Chondrocyte (in vitro differentiated cells): ENCODE measurements at places on chromosomes 11 and 22. TPM values are rescaled to one million over a fixed set of nuclear protein-coding genes. Genes with fewer than 3 reads are reported as not detected.

DNA sequence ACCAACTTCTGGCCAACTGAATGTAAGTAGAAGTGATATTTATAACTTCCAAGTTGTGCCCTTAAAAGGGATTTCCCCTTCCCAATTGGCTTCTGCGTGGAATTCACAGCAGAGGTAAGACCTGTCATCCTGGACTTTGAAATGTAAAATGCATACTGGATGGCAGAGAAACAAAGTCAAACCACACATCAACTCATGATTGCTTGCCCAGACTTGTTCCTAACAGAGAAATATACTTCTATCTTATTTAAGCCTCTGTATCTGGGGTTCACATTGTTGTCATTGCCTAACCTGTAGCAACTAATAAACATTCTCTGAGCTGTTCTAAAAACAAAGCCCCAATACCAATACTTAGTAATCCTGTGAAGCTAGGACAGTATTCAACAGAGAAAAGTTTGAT is 6.2 kb downstream of the ME3 start:
- no peak overlapping the region for H3K4me3 ChIP-seq
- H3K4me1 ChIP-seq, result peaks cover 33% of the 10 kb centered on the region

GRCh38 chr11:47378010-47378835 is at the start of gene SPI1:
SPI1 (minus strand) TSS chr11:47378547; CDS start chr11:47378353, 194 bp downstream.
- H3K4me3 ChIP-seq, result no peak within 1 kb of the TSS
- H3K36me3 ChIP-seq, result no peaks in the 10 kb centered on the region
- no peak within 1 kb of the TSS for H3K27ac ChIP-seq
- H3K27me3 ChIP-seq, result peaks cover 2% of the 10 kb centered on the region
- DNase-seq, result peak; percentile 87

The SLC22A24 gene
- total RNA-seq, result not detected in 3 replicates

DNA sequence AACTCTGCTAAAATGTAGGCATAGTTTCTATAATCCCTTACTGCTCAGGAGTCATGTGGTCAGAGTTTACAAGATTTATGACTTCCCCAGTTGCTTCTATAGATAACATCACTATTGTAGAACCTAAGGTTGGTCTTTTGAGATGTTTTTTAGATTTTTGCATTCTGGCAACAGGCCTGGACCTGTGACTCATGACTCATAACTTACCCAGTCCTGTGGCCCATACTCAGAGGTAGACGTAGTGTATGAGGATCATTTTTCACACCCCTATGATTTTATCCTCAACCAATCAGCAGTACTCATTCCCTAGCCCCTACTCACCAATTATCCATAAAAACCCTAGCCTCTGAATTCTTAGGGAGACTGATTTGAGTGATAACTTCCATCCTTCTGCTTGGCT is 384.4 kb upstream of the DDI1 start:
- H3K4me3 ChIP-seq, result no peak overlapping the region
- DNase-seq, result no peak
- no peaks in the 10 kb centered on the region for H3K4me1 ChIP-seq
- H3K36me3 ChIP-seq, result peaks cover 7% of the 10 kb centered on the region

DNA sequence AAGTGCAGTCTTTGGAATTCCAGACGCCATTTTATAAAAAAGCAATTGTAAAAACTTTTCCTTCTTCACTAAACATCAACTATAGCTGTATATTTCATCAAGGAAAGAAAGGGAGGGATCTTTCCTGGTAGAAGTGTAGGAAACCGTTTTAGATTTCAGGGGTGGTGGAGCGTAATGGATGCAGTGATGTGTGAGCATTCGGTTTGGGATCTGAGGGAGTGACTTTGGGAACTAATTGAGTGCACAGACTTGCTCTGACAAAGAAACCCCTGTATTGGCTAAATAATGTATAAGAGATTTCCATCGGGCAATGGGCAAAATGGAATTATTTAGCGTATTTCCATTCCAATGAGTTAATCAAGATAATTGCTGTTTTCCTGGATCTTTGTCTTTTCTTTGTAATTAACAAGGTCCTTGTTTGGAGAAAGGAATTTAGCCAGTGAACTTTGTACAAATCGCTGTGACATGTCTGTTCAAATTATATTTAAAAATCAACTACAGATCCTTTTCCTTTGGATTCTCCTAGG is 125.0 kb upstream of the NARS2 start:
- peaks cover 54% of the 10 kb centered on the region for H3K4me1 ChIP-seq
- H3K27ac ChIP-seq, result no peak overlapping the region

GRCh38 chr11:124240621-124241397 is at the start of gene OR8G1:
OR8G1 (plus strand) TSS chr11:124241095; CDS start chr11:124249676, 8,581 bp downstream.
- no peak for DNase-seq
- no peaks in the 10 kb centered on the region for H3K36me3 ChIP-seq
- H3K27me3 ChIP-seq, result peaks cover 10% of the 10 kb centered on the region

DNA sequence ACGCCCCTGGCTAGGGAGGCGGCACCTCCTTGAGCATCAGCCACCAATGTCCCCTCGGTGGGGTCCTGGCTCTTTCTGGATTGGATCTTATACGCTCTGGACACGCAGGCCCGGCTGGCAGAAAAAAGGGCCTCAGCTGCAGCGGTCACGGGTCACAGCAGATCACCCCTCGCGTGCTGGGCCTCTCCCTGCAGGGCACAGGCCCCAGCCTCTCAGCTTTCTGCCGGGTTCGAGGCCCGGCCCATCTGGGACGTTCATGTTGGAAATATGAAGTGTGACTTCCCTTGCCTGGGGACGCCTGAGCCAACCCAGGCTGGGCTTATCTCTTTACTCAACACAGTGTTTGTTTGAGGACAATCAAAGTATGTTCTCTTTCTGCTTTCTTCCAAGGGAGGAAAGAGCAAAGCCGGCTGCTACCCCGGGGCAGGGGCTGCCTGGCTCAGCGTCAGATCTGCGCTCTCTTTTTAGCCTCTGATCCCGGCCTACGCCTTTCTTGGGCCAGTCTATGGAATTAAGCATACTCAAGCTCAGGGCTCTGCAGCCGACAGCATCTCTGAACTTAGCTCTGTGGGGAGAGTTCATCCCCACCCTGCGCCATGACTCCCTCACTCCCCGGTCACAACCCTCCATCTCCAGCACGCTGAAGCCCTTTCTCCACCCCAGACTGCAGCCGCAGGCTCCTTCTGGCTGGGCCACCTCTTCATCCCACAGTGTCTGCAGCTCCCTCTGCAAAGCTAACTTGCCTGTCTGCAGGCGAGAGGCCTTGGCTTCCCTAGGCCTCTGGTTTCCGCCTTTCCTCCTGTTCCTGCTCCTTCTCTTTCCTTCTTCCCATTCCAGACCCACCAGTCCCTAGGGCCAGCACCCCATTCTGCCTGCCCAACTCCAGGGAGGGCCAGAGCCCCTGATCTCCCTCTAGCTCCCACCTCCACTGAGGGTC is 38.8 kb downstream of the ADAMTS15 start:
- peaks cover 24% of the 10 kb centered on the region for H3K36me3 ChIP-seq
- DNase-seq, result no peak
- H3K27ac ChIP-seq, result no peak overlapping the region
- H3K27me3 ChIP-seq, result no peaks in the 10 kb centered on the region
- H3K4me3 ChIP-seq, result no peak overlapping the region

The TENM4 gene
- total RNA-seq, result 2.8 to 34.3 TPM (median 3.8 TPM) in 3 replicates

GRCh38 chr11:10444725-10445315 is 10.2 kb upstream of the AMPD3 start:
- H3K4me1 ChIP-seq, result peaks cover 22% of the 10 kb centered on the region
- H3K27ac ChIP-seq, result no peak overlapping the region
- no peak overlapping the region for H3K4me3 ChIP-seq
- peaks cover 3% of the 10 kb centered on the region for H3K27me3 ChIP-seq
- no peaks in the 10 kb centered on the region for H3K36me3 ChIP-seq
